Stimulated activated CD8-positive, alpha-beta memory T cell treated with anti-CD3 and anti-CD28 coated beads, Interleukin-7, amount 100 ng/mL, for 1 hour (primary cell): ENCODE measurements at places on chromosomes 7 and 10.

DNA sequence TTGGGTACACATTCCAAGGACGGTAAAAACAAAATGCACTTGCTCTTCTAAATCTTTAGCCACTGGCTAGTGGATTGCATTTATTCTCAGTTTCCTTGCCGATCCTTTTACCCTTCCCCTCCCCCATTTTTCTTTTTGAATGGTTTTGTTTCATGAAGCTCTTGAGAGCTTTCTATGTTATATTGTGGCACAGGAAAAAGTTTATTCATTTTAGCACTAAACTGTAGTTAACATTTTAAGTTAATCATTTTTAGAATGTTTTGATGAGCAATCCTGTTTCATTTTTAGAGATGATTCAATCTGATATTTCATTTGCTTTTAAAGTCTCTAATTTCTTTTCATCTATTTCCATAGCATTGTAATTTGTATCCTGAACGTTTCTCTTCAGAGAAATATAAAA lies 24.0 kb downstream of the ZEB1 start:
- no peak for DNase-seq

DNA sequence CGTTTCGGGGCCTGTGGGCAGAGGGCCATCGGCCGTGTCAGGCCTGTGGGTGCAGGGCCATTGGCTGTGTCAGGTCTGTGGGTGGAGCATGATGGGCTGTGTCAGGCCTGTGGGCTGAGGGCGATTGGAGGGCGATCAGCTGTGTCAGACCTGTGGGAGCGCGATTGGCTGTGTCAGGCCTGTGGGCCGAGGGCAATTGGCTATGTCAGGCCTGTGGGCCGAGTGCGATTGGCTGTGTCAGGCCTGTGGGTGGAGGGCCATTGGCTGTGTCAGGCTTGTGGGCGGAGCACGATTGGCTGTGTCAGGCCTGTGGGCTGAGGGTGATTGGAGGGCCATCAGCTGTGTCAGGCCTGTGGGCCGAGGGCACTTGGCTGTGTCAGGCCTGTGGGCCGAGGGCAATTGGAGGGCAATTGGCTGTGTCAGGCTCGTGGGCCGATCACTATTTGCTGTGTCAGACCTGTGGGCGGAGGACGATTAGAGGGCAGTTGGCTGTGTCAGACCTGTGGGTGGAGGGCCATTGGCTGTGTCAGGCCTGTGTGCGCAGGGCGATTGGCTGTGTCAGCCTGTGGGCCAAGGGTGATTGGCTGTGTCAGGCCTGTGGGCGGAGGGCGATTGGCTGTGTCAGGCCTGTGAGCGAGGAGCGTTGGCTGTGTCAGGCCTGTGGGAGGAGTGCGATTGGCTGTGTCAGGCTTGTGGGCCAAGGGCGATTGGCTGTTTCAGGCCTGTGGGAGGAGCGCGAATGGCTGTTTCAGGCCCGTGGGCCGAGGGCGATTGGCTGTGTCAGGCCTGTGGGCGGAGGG lies 54.1 kb downstream of the DYNC2I1 start:
- DNase-seq = no peak

DNA sequence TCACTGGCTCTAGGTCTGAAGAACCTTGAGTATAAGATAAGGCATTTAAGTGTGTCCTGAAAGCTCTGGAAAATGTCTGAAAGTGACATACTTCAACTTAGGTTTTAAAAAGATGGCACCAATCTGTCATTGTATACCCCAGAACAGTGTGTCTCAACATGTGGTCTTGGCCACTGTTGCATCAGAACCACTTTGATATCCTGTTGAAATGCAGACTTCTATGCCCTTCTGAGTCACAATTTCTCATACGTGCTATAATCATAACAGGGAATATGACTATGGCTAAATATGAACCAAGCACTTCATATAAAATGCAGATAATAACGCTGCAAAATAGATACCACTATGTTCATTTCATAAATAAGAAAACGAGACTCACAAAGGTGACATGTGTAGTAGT lies 38.0 kb upstream of the GPAM start:
- DNase-seq = no peak

DNA sequence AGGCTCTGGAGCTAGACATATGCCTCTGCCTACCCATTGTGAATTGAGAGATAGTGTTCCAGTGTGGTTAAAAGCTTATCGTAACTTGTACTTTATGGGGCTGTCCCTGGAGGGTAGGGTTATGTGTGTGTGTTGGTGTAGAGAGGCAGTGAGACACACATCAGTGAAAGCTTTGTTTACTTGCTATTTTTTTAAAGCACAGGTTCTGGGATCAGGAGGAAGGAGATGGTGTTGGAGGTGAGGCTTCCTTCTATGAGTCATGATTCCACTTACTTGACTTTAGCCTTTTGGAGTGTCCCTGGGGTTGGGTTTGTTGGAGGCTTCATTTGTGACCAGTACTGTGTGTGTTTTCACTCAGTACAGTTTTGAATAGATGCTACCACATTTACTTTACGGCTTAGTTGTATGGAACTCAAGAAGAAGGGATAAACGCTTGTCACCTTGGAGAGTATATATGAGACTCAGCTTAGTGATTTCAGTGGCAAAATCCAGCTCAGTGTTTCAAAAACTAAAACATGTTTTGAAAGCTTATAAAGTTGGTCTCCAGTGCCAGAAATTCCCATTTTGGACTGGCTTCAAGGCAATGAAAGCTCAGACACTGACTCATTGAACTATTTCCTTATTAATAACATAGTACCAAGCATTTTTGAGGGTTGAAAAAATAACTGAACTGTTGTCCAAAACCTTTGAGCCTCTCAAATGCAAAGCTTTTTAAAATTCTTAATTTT lies 106.2 kb downstream of the PLXDC2 start:
- no peak for DNase-seq

GRCh38 chr7:21352540-21353387 lies 75.1 kb upstream of the SP4 start:
- no peak for DNase-seq

GRCh38 chr10:104330168-104331110 lies 7.8 kb downstream of the ITPRIP start:
- no peak for DNase-seq

- no peak for DNase-seq
Observed at GRCh38 chr7:909358-910329, 33.3 kb downstream of the GET4 start.

GRCh38 chr7:49911909-49912308 lies 138.5 kb downstream of the VWC2 start:
- no peak for DNase-seq

DNA sequence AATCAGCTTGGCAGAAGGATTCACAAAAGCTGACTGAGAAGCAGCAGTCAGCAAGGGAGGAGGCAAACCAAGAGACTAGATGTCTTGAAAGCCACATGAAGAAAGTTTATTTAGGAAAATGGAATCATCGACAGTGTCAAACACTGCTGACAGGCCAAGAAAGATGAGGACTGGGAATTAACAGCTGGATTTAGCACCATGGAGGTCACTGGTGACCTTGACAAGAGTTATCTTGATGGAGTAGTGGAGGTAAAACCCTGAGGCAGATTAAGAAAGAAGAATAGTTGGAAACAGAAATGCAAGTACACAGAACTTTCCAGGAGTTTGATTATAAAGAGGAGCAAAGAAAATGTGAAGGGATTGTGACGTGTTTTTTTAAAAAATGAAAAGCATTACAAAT lies 51.5 kb downstream of the LMBR1 start:
- DNase-seq = no peak

GRCh38 chr10:129628823-129629222 lies 161.8 kb downstream of the MGMT start:
- no peak for DNase-seq

- DNase-seq = no peak
Observed at GRCh38 chr7:6437251-6437650, 10.5 kb downstream of the DAGLB start.

DNA sequence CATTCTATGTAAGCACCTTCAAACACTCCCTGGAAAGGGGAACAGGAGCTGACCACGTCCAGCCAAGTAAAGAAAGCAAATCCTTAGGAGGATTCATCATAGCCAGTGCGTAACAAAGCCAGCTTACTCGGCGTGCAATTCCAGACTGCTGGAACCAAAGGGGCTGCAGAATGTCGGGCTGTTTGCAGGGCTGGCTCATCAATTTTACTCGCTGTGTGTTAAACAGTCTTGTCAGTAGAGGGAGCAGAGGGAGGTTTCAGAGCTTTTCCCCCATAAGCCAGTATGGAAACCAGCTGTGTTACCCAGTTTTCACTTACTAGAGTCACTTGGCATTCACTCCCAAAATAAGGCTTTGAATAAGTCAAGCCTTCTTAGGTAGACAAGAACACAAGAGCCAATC lies 127.1 kb downstream of the KMT2E start:
- DNase-seq = no peak

GRCh38 chr7:75776295-75776971 lies 4.4 kb upstream of the CCL26 start:
- peak; percentile 4 for DNase-seq

- no peak for DNase-seq
Observed at GRCh38 chr7:12456506-12456905, 52.8 kb upstream of the VWDE start.

- DNase-seq = no peak
Observed at GRCh38 chr7:3914051-3914775, 613.2 kb downstream of the SDK1 start.

DNA sequence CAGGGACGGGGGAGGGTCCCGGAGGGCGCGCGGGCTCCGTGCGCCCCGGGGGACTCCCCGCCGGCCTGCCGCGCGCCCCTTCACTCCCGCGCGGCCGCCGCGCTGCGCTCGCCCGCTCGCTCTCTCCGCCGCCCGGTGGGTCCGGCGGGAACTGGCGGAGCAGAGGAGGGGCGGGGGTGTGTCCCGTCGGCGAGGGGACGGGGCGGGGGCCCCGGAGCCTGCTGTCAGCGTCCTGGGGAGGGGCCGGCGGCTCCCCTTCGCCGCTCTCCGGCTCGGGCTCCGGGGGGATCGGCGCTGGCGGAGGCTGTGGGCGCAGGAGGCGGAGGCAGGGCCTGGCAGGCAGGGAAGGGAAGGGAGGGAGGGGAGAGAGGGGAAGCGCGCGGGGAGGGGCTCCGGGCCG lies at the start of gene SH3PXD2A:
SH3PXD2A (minus strand) TSS at position 153 of the 400 bp plus-strand sequence. CDS start 310 bp downstream, outside the sequence.
- DNase-seq = no peak

DNA sequence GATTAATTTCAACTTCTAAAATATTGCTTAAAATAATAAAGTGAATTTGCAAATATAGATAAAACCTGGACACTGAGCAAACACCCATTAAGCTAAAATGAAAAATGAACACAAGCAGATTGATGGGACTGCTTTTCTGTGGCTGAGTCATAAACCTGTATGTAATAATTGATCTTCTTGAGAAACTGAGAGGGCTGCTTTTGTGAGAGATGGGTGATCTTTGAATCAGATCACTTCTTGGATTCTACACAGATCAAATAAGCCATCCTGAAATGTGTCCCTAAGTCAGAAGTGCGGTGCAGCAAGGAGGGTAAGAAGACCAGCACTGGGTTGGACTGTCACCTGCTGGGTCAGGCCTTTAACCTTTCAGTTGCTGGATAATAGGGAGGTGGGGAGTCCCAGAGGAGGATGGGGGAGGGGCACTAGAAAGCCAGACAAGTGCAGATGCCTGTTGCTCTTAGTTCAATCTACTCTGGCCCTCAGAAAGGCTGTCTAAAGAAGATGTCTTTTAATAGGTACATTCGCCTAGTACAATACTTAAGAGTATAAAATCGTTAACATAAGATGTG lies 178.2 kb upstream of the NAMPT start:
- DNase-seq = no peak

GRCh38 chr10:7092603-7093002 lies 318.2 kb downstream of the SFMBT2 start:
- DNase-seq = no peak

- DNase-seq = no peak
Observed at GRCh38 chr10:59905731-59906416, 482 bp downstream of the CCDC6 start.

DNA sequence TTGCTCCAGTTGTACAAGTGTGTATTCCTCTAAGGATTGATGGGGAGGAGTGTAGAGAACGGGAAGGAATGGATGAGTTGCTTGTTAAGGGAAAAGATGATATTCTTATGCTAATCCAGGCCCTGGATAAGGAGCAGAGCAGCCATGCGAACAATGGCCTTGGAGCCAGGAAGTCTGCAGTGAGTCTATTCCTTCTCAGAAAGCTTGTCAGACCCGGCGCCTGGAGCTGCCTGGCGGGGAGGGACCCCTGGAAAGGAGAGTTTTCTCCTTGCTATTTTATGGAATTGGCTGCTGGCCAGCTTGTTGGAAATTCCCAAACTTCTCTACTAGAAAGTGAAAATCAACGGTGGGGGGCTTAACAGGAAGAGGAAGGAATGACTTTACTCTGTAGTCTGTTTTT lies 89.1 kb downstream of the MMRN2 start:
- no peak for DNase-seq

GRCh38 chr10:49104323-49104722 lies 11.0 kb downstream of the VSTM4 start:
- no peak for DNase-seq

DNA sequence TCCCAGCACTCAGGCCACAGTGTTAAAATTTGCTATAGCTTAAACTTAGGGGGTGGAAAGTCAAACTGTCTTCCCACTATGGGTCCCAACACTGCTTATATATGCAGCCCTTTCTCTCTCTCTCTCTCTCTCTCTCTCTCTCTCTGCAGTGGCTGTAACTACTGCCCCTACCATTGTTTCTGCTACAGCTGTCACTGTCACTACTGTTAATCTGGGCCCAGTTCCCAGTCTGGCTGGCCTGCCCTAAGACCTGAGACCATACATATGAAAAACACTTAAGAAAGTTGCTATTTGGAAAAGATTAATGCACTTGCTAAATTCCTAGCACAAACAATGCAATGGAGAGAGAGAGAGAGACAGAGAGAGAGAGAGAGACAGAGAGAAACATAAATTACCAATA lies 78.6 kb downstream of the THSD7A start:
- DNase-seq = no peak

DNA sequence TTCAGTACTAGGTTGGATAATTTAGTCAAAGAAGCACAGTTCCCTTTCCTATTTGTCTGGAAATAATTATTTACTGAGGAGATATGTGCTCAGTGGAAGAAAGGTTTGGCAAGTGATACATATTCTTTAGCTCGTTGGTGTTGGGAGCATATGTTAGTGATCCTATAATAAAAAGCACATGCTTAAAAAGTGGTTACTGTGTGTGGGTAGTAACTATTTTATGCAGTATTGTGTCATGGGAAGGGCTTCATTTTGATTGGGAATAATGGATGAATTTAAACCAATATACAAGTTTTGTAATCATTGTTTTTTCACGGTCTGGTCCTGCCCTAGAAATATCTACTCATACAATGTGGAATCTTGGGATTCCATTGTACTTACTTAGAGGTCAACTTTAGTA lies 188.7 kb upstream of the PPP1R3A start:
- DNase-seq = no peak

DNA sequence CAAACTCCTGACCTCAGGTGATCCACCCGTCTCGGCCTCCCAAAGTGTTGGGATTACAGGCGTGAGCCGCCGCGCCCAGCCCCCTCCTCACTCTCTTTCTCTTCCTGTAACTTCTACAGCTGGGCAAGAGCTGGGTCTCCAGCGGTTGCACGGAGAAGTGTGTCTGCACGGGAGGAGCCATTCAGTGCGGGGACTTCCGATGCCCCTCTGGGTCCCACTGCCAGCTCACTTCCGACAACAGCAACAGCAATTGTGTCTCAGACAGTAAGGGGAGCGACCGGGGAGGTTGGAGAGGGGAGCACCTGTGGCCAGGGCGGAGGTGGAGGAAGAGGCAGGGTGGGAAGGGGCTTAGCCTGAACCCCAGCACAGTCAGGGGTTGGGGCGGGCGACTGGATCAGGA lies 41.4 kb downstream of the EPHB4 start:
- DNase-seq = no peak
